T-helper 17 cell (primary cell): ENCODE measurements at places on chromosomes 7 and 10. TPM values are rescaled to one million over a fixed set of nuclear protein-coding genes. Genes with fewer than 3 reads are reported as not detected.

Gene STEAP1B
- total RNA-seq, result 0.73 TPM

Gene HOXA2
- not detected for total RNA-seq

Gene ABCC2
- total RNA-seq, result 3.0 TPM

- DNase-seq, result no peak
These were observed 30.4 kb upstream of the CDK13 start for GRCh38 chr7:39919646-39920045.

- no peak for DNase-seq
These were observed 93.6 kb upstream of the RSU1 start for GRCh38 chr10:16910793-16911164.

DNA sequence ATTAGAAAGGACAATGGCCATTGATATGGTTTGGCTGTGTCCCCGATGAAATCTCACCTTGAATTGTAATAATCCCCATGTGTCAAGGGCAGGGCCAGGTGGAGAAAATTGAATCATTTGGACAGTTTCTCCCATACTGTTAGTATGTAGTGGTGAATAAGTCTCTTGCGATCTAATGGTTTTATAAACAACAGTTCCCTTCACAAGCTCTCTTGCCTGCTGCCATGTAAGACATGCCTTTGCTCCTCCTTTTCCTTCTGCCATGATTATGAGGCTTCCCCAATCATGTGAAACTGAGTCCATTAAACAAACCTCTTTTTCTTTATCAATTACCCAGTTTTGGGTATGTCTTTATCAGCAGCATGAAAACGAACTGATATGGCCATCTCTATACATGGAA lies 302.7 kb downstream of the SFMBT2 start:
- DNase-seq, result no peak

- no peak for DNase-seq
These were observed 29.4 kb downstream of the HIPK2 start for GRCh38 chr7:139748373-139748765.

DNA sequence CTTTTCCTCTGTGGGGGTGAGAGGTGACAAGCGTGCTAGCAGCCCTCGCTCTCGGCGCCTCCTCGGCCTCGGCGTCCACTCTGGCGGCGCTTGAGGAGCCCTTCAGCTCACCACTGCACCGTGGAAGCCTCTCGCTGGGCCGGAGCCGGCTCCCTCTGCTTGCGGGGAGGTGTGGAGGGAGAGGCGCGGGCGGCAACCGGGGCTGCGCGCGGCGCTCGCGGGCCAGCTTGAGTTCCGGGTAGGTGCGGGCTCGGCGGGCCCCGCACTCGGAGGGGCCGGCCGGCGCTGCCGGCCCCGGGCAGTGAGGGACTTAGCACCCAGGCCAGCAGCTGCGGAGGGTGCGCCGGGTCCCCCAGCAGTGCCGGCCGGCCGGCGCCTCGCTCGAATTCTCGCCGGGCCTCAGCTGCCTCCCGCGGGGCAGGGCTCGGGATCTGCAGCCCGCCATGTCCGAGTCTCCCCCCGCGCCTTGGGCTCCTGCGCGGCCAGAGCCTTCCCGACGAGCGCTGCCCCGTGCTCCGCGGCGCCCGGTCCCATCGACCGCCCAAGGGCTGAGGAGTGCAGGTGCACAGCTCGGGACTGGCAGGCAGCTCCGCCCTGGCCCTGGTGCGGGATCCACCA lies 352.8 kb upstream of the PODXL start:
- no peak for DNase-seq

DNA sequence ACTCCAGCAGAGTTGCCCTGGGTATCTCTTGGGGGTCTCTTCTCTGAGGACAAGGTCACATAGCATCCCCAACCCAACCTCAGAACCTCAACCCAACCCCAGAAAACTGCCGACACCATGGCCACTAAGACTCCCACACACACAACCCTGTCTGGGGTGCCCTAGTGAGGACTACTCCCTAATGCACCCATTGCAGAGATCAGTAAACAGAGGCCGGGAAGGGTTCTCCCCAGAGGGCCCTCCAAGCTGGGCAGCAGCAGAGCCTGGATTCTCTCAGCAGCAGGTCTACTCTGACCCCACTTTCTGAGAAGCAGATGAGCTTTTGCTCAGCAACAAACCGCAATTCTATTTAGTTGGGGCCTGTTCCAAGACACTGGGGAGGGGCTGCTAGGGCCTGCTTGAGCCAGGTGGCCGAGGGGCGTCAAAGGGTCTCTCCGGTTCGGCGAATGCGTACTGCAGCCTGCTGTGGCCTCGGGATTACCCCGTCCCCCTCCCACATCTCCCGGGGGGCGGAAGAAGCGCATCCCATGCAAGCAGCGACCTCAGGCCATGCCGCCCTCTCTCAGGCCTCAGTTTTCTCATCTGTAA lies 828 bp downstream of the OGDHL start:
- DNase-seq, result no peak

DNA sequence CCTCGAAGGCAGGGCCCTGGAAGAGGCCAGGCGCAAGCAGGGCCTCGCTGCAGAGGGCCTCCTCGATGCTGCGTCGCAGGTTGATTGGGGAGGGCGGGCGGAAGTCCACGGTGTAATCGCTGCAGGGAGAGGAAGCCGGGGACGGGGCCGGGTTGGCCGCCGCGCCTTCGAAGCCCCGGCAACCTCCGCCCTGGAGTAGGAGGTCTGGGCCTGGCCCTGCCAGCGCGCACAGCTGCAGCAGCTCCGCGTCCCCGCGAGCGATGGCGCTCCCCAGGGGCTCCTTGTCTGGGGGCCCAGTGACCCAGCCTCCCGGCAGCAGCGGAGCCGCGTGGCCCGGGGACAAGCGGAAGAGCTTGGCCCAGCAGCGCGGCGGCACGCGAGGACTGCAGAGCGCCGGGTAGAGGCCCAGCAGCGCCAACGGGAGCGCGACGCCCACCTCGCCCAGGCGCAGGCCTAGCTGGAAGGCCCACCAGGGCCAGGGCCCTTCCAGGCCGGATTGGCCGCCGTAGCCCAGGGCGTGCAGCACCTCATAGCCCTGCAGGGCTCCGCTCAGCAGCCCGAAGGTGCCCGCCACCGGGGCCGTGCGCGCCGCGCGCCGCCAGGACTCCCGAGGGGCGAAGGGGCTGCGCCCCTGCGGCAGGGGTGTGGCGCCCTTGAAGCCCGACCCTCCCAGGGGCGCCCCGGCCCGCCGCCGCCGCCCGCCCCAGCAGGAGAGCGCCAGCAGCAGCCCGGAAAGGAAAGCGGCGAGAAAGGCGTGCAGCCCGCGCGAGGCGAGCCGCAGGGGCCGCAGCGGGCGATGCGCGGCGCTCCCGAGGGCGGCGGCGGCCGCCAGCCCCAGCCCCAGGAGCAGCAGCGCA lies 7.8 kb upstream of the RBM28 start:
- DNase-seq, result no peak

- DNase-seq, result no peak
These were observed 290.7 kb downstream of the KLF6 start for GRCh38 chr10:3494131-3494837.

- DNase-seq, result no peak
These were observed 165.5 kb downstream of the DKK1 start for GRCh38 chr10:52479567-52479966.

DNA sequence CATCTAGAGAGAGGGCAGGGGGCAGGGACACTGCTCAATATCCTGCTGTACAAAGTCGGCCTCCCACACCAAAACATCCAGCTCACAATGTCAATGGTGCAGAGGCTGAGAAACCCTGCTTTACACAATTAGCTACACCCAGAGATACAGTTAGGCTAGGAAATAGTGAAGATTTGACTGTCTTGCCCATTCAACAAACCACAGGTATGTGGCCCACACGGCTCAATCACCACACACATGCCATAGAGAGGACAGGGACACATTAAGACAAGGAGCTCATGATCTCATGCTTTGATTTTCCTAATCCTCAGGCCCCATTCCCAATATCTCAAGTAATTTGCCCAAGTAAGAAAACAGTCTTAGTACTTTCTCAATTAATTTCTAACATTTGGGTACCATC lies 110.4 kb downstream of the OSBPL3 start:
- no peak for DNase-seq

- no peak for DNase-seq
These were observed 9.1 kb upstream of the MCM10 start for GRCh38 chr10:13152296-13152695.

Gene ADAMTS14
- not detected for total RNA-seq
